ENCODE measurements at places on chromosomes 6 and 20.
A peak's percentile ranks its signal among the peaks of the same experiment; 100 is the strongest.

DNA sequence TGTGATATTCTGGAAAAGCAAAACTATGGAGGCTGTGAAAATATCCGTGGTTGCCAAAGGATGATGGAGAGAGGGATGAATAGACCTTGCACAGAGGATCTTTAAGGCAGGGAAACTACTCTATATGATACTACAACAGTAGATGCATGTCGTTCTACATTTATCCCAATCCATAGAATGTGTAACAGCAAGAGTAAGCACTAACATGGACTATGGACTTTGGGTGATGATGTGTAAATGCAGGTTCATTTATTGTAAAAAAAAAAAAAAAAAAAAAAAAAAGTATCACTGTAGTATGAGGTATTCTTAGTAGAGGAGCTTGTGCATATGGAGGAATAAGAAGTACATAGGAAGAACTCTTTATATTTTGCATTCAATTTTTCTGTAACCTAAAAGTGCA lies 507.5 kb downstream of the PHF3 start:
- DNase-seq = no peak

DNA sequence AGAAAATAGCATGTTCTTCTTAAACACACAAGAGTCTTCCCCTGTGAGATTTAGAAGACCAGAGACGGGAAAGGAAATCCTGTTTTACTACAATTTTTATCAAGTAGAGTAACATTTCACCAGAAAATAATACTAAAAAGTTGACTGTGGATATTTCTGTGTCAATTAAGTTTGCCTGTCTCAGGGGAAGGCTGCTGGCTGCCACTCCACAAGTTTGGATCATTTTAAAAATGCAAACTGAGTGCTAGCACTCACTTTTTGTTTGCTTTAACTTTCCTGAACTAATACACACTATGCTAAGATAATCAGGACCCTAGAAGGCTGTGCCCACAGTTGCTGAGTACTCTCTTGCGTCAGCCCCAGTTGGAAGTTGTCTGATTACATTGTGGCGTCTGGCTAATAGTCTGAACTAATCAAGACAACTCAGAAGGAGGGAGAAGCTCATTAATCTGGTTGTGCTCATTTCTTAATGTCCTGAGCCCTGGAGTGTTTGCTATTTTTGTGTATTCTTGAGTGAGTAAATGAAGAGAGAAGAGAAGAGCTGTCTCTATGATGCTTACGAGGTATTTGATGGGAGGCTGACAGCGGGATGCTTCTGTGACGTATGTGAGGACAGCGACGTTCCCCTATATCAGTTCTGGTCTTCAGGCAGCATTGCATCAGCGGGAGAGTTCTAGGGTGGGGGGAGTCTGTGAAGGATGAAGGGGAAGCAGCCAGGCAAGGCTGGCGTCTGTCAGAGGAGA lies 664.2 kb downstream of the QKI start:
- DNase-seq = no peak

- no peak for DNase-seq
These were observed 204.8 kb downstream of the OTOR start for GRCh38 chr20:16952965-16953364.

GRCh38 chr6:56227071-56227879 lies 20.1 kb downstream of the COL21A1 start:
- DNase-seq = peak; percentile 93

GRCh38 chr6:66814156-66814555 lies 1107.1 kb upstream of the EYS start:
- DNase-seq = no peak

DNA sequence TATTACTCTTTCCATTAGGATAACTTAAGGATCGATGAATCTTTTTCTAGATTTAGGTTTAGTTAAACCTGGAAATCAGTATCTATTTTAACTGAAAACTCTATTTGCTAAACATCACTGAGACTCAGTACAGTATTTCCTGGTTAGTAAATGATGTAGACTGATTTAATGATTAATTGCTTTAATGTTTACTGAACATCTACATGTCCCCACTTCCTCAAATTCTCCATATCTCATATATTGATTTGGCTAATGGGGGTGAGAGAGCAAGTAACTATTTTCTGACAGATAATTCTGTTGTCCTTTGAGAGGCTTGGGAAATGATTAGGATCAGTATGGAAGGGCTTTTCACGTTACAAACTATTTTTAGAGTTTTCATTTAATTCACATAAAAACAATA lies 10.3 kb downstream of the MKKS start:
- DNase-seq = no peak

All from muscle of back (tissue), 13 donors.